ENCODE measurements at places on chromosomes 2 and 18. TPM values are rescaled to one million over a fixed set of nuclear protein-coding genes. Genes with fewer than 3 reads are reported as not detected.

DNA sequence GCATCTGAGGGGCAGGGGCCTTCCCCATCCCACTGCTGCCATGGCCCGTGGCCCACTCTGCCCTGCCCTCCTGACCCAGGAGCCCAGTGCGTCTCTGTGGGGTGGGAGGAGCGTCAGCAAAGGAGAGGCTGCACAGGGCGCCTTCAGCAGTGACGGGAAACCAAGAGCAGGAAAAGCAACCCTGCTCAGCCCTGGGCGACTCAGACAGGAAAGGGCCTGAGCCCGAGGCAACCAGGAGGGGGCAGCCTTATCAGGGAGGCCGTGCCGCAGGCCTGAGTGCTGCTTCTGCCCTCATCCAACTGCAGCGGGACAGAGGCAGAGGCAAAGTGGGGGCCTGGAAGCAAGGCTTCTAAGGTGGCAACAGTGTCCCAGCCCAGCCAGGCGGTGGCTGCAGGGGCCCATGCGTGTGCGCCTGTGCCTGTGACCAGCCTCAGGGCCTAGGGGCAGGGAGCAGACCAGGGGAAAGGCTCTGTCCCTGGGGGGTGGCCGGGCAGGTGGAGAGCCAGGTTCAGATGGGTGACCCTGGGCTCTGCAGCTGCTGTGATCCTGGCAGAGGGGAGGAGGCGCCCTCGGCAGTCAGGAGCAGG is 23.3 kb upstream of the ALPI start:
- no peak for DNase-seq

DNA sequence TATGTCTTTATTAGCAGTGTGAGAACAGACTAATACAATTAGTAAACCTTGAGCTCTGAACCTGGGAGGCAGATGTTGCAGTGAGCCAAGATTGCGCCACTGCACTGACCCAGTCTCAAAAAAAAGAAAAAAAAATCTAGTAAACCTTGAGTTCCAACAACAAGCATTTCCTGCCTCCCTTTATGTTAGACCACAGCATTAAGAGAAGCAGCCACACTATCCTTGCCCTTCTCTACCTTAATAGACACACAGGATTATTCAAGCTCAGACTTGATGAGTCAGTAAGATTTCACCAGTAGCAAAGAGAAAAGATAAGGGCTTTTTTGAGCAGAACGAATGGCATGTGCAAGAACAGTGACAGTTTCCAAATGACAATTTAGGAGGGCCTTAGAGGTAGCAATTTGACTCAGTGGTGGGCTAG is 18.0 kb upstream of the GLS start:
- DNase-seq: peak; percentile 72

- peak; percentile 90 for DNase-seq
Measured at GRCh38 chr2:55590810-55591440, 26.5 kb downstream of the PPP4R3B start.

The ANAPC1 gene
- total RNA-seq: 38.5 TPM

The KANSL1L gene
- 4.5 TPM for total RNA-seq

DNA sequence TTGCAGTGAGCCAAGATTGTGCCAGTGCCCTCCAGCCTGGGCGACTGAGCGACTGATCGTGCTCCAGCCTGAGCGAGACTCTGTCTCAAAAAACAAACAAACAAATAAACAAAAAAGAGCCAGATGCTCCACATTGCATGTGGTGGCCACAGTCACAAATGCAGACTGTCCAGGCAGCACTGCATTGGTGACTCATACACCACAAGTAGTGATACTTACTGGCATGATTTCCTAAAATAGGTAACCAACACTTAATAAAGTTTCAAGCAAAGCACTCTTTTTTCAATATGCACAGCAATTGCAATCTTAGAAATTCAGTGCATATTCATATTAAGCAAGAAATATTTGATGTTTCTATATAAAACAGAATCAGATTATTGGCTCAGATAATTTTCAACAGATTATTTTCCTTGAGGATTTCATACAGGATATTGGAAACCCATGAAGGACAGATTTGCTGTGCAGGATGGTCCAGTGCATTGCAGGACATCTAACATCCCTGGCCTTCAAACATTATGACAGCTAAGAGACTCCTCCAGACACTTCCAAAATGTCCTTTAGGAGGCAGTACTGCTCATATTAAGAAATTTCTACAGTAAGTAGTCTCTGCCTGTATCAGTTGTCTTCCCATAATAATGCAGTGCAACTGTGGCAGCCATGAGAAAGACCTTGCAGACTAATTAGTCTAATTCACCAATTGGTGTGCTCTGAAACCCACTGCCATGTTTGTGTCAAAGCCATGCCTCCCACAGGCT is 10.5 kb upstream of the SLC1A4 start:
- DNase-seq: peak; percentile 25

The CLHC1 gene
- 6.9 TPM for total RNA-seq

DNA sequence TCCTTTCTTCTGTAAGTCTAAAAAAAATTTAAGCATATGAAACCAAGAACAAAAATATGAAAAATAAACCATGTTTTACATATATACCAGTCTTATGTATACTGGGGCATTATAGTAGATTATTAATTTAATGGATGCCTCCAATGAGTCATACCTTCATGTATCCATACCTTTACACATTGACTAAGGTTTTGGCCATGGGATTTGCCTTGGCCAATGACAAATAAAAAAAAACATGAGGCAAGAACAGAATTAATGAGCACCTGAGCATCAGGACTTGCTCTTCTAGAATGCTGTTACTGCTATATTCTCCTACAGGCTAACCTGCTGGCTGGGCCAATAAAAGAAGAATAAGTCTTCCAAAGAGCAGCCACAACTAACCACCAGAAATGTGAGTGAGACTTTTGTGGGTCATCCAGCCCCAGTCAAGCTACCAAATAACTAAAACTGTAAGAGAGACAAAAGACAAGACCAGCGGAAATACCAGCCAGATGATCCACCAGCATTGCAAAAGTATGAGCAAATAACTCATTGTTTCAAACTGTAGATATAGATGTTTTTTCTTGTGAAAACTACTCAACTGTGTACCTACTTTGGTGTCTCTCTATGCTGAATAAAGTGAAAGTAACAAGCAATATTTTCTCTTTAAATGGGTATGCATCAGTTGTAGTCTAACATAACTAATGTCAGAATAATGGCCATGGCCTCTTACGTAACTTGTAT is 749.6 kb upstream of the VRK2 start:
- DNase-seq: peak; percentile 18

DNA sequence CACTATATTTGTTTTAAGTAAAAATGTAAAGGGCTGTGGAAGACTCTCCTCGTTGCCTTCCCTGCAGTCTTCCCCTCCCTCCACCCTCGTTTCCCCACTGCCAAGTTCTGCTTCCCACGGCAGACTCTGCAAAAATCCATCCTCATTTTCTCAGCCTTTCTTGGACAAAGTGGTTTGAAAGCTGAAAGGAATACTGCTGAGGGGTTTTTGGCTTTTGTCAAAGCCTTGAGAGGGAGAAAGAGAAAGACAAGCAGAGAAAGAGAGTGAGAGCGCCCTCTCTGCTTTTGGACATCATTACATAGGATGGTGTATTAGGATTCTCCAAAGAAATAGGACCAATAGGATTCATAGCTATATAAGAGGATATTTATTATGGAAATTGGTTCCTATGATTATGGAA is 455.9 kb upstream of the SOX11 start:
- no peak for DNase-seq

The C1GALT1C1L gene
- not detected for total RNA-seq

The TXNDC2 gene
- not detected for total RNA-seq

GRCh38 chr2:70806013-70806412 is 14.4 kb downstream of the CLEC4F start:
- DNase-seq: no peak

DNA sequence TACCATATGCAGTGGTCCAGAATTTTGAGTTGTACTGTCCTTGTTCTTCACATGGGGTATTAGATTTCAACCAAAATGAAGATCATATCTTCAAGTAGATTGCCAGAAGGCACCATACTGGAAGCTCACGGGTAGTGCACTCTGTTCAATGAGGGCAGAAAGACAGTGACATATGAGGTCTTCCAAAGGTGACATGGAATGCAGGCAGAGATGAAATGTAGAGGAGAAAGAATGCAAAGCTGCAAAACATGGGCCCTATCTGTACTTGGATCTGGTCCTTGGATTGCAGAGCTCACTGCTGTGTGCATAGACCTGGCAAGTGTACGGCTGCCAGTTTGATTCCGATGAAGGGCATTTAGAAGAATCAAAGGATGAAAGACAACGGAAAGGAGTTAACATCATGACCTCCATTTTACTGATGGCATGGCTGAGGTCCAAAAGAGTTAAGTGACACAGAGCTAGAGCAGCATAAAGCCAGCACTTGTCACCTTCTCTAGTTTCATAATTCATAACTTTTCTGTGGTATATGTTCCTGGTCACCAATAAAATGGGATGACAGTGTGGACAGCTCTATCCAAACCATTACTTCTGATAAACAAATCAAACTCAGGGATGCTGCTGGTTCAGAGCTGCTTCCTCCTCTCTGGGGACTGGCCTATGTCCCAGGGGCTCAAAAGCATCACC is 64.7 kb downstream of the BCL2 start:
- DNase-seq: no peak

GRCh38 chr2:108946442-108946841 is 42.6 kb downstream of the EDAR start:
- no peak for DNase-seq

DNA sequence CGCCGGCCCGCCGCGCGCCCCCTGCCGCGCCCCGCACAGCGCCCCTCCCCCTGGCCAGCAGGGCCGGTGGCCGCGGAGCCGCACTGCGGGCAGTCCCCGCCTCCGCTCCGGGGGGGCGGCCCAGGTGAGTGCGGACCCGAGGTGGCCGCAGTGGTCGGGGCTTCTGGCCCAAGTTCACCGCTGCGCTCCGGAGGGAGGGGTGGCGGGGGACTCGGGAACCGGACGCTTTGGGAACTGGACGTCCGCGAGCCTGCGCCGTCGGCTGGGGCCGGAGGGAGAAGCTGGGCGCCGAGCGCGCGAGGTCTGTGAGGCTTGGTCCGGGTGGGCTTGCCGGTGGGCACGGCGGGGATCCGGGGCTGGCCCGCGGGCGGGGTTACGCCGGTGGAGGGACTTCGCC is 591 bp upstream of the LDLRAD4 start:
- no peak for DNase-seq

- no peak for DNase-seq
Measured at GRCh38 chr2:241203218-241204009, 14.9 kb downstream of the ANO7 start.

DNA sequence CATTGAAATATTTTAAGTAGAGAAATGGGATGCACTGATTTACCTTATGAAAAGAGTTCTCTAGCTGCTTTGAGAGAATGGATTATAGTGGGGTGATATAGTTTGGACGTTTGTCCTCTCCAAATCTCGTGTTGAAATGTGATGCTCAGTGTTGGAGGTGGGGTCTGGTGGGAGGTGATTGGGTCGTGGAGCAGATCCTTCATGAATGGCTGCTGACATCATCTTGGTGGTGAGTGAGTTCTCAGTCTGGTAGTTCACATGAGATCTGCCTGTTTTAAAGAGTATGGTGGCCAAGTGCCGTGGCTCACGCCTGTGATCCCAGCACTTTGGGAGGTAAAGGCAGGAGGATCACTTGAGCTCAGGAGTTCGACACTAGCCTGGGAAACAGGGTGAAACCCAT is 58.7 kb upstream of the SH3RF3 start:
- DNase-seq: no peak

DNA sequence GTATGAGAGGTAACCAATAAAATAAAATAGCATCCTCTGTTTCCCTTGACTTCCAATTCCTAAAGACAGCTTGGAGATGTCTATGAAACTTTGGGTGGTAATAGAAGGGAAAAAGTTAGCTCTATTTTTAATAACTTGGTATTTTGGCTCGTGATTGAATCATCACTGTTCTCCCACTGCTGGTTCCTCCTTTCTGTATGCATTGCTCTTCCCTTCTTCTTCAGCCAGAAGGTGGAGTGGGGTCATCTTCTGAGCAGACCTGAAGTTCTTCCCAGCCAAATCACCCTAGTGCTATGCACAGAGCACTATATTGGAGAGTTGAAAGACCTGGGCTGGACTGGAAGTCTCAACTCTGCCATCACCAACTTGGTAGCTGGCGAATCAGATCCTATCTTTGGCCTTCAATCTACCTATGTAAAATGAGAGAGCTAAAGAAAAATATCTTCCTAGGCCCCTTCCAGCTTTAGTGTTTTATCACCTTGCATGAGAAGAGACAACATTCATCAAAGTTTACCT is 54.1 kb downstream of the CPO start:
- DNase-seq: peak; percentile 11

DNA sequence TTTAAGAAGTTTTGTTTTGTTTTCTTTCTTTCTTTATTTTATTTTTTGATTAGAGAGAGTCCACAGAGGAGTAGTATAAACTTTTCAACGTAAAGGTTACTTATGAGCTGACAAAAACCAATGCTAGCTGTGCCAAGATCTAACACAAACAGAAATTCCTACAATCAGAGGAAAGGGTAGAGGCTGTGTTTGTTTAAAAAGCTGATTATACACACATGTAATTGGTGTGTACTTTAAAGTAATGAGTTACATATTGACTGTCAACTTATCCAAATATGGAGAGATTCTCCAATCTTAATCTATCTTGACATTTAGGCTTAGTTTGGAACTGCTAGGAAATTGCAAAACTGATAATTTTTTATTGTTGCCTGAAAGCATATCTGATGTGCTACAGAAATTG is 63.7 kb upstream of the FAM110C start:
- DNase-seq: no peak

DNA sequence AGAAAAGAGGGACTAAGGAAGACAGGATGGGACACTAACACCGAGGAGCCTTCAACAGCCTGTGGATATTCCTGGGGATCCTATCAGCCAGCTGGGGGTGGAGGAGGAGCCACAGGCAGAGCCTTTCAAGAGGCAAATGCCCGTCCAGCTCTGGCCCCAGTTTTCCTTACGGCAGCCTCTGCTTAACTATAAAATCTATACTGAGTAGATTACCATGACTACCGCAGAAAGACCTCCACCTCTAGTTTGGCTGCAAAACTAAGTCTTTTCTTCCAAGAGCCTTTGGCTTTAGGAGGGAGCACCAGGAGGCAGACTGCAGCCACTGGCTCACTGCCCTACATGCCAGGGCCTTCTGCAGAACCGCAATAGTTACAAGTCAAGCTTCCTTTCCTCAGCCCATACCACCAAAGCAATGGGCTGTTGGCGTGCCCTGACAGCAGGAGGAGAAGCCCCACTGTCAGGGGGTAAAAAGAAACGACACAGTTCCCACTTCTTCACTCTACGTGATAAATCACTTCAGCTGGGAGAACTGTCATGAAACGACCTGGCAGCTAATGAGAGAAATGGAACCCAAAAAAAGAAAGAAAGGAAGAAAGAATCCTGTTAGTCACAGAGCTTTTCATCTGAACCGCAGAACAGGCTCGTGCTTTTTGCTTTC is 25.1 kb upstream of the CREB1 start:
- peak; percentile 14 for DNase-seq

GRCh38 chr2:237877576-237878307 is 18.3 kb downstream of the RAMP1 start:
- no peak for DNase-seq

The SULT1C4 gene
- not detected for total RNA-seq

GRCh38 chr2:144370937-144371584 is 148.9 kb downstream of the ZEB2 start:
- DNase-seq: no peak

DNA sequence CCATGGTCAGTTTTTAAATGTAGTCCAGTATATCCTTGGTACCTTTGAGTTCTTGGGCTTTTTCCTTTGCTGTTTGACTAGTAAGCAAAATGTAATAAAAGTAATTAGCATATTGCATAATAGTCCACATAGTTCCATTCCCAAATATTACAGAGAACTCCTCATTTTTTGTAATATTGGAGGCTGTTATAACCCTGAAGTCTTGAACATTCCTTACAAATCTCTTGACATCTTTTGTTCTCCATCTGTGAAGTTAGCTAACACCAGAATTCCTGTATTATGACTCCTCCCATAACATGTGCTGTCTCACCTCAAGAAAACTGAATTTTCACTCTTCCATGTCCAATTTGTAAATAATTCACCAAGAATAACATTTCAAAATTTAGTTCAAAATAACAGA is 17.1 kb downstream of the CREB1 start:
- DNase-seq: no peak

The REG3A gene
- not detected for total RNA-seq

Measured in HFFc6 (cell line).